ENCODE measurements at places on chromosomes 11 and 22.

- DNase-seq, result no peak
Observed at GRCh38 chr22:21800552-21801303, 65.1 kb upstream of the YPEL1 start.

DNA sequence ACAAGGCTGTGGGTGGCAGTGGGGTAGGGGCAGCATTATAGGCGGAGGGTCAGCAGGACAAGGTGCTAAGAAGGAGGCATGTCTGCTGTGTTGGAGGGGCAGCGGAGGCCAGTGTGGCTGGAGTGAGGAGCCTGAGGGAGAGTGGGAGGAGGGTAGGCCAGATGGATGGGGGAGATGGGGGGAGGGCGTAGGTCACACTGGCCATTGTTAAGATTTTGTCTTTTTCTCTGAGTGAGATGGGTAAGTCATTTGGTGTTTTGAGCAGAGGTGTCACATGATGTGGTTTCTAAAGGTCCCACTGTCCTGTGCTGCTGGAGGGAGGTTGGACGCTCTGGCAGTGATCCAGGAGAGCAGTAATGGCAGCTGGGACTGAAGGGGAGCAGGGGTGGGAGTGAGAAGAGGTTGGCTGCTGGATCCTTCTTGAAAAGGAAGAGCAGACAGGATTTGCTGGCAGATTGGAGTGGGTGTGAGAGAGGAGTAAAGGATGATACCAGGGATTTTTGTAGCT lies 9.8 kb downstream of the PPP6R3 start:
- no peak for DNase-seq

DNA sequence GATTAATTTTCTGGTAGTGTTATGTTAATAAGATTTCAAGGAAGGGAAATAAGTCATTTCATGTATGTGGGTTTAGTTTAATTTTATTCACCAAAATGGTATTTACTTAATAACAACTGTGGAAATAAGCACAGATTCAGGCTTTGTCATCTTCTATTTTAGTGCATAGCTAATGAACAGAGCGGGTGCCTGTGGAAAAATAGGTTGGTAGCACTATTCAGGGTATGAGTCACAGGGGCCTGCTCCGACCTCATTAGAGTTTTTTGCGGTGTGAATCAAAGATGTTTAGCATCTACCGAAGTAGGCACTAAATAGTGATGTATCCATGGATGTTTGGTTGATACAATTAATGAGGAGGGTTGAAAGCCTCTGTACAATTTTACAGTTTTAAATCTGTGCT lies 78.2 kb downstream of the FAT3 start:
- no peak for DNase-seq

DNA sequence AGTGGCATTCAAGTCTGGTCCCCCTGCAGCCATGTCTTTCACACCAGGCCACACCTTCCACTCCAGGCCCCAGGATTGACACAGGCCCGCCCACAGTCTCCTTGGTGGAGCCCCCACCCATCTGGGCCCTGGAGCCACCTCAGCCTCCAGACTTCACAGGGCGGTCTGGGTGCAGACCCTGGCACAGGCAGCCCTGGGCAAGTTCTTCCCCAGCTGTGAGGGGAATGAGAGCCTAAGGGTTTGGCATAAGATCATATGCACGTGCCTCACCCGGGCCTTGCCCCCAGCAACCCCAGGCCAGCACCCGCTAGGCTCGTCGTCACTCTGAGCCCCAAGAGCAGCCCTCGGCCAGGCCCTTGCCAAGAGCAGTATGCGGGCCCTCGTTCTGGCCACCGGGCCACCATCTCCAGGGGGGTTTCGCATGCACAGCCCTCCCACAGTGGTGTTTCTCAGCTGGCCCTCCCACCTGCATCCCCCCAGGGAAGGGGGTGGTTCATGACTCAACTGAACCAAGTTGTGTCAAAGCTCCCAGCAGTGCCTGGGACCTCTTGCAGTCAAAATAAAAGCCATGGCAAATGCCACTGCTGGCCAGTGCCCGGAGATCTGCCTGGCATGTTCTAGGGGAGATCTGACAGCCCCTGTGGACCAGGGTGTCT lies 70.4 kb upstream of the KCNQ1OT1 start:
- no peak for DNase-seq

DNA sequence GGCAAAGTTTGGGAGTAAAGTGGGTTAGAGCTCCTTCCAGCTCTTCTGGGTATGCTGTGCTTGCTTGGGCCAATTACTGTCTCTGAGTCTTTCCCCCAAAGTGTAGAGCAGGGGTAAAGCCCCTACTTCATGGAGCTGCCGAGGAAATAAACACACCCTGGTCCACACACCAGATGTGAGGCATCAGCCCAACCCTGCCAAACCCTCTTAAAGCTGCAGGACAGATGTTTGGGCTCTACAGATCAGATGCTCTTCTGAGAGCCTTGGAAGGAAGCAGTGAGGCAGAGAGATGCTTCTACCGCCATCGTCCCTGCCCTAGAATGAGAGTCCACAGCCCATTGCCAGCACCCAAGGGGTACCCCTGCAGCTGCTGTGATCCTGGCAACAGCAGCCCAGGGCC lies 64.7 kb downstream of the ELFN2 start:
- DNase-seq, result no peak

- DNase-seq, result no peak
Observed at GRCh38 chr11:57675176-57675941, 7.4 kb downstream of the ZDHHC5 start.
